LoVo (cell line): ENCODE measurements at places on chromosomes 11 and 22.

GRCh38 chr11:17633987-17634775 lies 85.2 kb upstream of the MYOD1 start:
- no peak for DNase-seq

DNA sequence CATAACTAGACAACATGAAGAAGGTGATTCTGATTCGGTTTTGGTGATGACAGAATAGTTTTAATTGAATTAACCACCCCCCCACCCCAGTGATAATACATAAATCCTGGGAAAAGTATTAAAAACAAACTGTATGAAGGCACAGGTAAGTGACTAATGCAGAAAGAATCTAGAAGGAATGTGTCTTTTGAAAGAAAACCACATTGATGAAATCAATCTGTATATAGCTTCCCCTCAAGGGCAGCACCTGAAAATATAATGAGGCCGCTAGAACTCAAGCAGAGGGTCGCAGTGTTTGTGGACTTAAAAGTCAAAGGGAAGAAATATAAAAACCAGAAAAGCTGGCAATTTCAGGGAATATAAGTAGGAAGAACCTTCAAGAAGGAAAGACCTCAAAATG lies 580.5 kb upstream of the CHORDC1 start:
- DNase-seq: peak; percentile 7

DNA sequence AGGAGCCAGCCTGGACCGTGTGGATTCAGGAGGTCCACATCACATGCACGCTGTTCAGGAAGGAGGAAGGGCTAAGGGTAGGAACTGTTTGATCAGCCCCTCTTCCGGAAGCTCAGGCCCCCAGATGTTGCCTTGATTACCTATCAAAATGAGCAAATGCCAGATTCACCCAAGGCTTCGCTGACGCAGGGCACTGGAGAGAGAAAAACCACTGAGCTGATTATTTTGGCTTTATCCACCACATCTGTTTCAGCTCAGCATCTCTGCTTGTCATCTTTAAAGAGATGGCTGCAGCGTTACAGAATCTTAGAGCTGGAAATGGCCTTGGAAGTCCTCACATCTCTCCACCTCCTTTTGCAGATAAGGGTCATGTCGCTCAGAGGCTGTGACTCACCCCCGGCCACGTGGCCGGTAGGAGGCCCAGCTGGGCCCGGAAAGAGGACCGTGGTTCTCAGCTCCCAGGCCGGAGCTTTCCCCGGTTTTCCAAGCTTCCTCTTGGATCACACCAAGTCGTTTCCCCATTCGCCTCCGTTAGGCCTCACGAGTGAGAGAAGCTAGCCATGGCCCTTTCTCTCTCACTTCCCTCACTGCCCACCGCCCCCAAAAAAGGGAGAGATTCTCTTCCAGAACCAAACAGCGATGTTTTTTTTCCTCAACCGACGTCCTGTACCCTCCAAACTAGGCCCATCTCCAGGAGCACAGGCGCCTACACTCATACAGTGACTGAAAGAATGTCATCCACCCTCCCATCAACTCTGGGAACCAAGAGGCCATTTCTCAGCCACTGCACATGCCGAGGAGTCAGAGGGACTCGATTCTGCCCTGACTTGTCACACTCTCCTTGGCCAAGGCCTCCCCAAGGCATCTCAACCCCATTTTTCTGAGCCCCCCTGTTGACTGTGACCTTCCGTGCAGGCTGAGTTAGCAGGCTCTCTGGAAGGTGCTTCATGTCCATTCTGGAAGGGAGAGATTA lies 37.6 kb downstream of the LIF start:
- no peak for DNase-seq

GRCh38 chr11:114340311-114341131 lies 44.3 kb downstream of the NNMT start:
- DNase-seq: peak; percentile 70

GRCh38 chr11:88405853-88406252 lies 68.3 kb upstream of the CTSC start:
- DNase-seq: no peak

- no peak for DNase-seq
Observed at GRCh38 chr11:18594999-18595749, 4.4 kb upstream of the MISFA start.

DNA sequence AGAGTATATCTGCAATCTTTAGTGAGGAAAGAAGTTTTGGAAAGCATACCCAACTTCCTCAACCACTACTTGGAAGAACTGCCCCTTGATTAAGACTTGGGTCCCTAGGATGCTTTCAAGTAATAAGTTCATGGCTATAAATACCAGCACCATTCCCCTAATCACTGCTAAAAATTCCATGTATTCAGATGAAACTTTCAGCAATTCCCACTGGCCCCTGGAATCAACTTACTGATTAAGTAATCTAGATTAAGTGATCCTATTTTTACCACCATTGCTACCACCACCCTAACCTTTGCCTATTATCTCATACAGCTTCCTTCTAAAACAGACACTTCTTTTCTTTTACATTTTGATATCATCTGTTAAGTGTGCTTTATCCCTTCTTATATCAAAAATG lies 10.5 kb downstream of the PICALM start:
- no peak for DNase-seq

- no peak for DNase-seq
Observed at GRCh38 chr11:76269247-76269646, 62.9 kb upstream of the WNT11 start.

DNA sequence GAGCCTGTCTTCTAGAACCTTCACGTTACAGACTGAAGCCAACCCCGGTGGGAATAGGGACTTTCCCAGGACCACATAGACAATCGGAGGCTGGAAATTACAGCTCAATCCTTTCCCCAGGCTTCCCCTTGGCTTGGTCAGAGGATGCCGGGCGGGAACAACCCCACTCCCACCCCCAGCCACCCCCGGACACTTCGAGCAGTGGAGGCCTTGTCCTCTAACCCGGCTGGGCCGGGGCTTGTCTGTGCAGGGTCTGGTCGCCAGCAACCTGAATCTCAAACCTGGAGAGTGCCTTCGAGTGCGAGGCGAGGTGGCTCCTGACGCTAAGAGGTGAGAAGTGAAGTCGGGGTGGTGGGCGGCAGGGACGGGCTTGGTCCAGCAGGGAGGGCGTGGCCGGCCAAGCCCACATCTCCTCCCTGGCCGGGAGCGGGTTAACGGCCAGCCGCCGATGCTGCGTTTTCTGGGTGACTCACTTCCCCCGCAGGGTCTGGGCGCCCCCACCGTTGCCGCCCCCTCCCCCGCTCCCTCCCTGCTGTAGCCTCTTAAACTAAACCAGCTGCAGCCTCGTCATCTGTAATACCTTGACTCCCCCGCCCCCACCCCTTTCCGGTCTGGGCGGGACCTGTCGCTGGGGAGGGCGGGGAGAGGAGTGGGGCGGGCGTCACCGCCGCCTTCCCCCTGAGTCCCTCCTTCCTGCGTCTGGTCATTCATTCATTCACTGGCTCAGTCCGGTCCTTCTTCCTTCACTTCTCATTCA lies 1.5 kb downstream of the LGALS1 start:
- DNase-seq: peak; percentile 59

DNA sequence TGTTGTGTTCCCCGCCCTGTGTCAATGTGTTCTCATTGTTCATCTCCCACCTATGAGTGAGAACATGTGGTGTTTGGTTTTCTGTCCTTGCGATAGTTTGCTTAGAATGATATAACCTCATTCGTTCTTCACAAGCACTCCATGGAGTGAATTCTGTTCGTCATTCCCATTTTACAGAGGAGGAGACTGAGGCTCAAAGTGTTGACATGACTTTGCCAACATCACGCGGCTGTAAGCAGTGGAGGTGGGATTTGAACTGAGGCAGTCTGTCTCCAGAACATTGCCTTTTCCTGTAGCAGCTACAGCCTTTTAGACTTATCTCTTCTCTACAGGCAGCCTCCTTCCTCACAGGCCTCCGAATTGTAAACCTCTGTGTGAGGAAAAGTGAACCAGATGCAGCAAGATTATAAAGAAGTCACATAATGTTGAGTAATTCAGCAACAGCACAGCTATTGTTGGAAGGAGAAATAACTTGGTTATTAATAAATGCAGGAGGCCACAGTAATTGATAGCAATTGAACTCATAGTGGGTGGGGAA lies 74.6 kb downstream of the MYO18B start:
- DNase-seq: no peak

DNA sequence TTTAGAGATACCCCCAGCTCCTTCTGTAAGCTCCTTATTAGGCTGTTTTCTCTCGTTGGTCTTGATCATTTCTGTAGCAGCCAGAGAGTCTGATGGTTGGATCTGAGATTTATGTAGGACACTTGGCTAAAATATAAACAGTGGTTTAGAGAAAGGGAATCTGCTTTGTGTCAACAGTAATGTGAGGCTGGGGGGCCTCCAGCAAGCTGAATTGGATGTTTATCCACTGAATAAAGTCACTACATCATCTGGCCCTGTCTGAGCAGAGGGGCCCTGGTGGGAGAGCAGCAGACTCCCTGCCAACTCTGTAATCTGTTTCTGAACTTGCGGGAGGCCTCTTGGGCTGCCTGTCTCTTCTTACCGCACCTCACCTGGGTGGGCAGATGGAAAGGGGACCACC lies 328.5 kb upstream of the PLET1 start:
- no peak for DNase-seq

- no peak for DNase-seq
Observed at GRCh38 chr11:68498903-68499883, 38.6 kb downstream of the PPP6R3 start.

GRCh38 chr11:65503949-65504673 lies 5.3 kb downstream of the MALAT1 start:
- DNase-seq: peak; percentile 31

DNA sequence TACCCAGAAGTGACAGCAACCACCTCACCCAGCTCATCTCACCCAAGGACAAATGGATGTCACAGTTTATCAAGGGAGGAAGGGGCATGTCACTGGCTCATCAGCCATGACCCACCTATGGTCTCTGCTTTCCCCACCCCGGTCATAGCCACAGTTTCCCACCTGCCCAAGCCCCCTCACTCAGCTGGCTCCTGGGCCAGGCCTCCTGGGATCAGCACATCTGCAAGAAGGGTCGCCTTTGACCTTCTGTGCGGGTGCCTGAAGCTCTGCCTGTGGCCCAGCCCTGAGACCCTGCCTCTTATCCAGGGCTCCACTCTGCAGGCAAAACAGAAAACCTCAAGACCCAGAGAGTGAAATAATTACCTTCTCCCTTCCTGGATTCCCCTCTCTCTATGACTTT lies 236.4 kb downstream of the BUD13 start:
- DNase-seq: no peak

DNA sequence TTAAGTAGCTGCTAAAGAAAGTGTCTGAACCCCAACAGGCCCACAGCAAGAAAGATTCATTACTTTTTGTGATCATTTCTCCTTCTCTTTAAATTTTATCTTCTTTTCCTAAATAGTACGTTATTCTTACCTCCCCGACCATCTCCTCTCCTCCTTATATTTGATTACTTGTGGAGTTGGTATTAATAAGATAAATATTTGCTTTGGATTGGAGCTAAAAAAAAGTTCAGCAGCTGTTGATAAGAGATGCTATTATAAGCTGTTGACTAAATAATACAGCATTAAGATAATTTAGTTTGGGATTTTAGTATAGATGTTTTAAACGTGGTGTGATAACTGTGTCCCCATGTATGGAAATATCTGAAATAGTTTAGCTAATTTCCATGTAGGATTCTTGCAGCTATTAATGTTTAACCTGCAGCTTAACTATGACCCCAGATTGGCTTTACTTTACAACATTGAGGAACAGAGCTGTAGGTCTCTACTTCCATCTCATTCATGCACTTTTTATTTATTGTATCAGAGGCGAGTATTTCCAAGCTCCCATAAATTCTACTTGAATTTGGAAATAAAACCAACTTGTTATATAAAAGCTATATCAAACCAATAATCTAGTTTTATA lies 37.8 kb downstream of the ZNF143 start:
- DNase-seq: no peak

DNA sequence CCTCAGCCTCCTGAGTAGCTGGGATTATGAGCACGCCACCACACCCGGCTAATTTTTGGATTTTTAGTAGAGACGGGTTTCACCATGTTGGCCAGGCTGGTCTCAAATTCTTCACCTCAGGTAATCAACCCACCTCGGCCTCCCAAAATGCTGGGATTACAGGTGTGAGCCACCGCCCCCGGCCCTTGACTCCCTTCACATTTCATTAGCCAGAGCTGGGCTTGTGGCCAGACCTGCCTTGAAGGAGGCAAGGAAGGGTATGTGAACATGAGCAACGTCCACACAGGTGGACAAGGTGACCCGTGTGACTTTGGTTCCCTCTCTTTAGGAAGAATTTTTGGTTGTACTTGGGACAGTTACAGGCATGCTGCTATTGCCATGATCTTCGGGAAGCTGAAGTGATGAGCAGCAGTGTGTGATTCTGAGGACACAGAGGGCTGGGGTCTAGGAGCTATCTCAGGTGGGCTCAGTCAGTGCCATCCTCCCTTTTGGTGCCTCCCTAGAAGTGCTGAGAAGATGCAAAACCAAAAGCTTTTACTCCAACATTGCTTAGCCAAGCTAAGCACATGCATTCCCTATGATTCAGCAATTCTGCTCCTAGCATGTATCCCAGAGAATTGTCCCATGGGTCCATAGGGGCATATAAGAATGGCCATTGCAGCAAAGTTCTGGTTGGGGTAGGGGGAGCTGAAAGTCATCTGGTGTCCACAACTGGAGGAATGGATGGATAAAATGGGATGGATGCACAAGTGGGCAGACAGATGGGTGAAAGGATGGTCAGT lies 6.1 kb downstream of the AP5B1 start:
- DNase-seq: no peak

DNA sequence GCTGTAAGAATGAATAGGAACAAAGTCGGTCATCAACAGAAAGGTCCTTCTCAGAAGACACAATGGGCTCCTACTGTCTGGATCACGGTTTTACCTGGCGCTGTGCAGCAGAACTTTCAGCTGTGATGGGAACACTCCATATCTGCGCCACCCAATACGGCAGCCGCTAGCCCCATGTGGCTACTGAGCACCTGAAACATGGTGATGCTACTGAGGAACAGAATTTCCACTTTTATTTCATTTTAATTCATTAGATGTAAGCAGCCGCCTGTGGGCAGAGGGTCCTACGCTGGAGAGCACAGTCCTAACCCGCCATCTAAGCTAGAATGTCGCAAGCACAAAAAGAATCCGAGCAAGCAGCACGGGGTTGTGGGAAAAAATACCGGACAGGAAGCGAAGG lies 2.7 kb downstream of the SULT4A1 start:
- no peak for DNase-seq

GRCh38 chr11:66341502-66342126 lies 3.3 kb downstream of the BRMS1 start:
- no peak for DNase-seq

GRCh38 chr22:24706054-24706453 lies 68.5 kb downstream of the PIWIL3 start:
- DNase-seq: no peak

DNA sequence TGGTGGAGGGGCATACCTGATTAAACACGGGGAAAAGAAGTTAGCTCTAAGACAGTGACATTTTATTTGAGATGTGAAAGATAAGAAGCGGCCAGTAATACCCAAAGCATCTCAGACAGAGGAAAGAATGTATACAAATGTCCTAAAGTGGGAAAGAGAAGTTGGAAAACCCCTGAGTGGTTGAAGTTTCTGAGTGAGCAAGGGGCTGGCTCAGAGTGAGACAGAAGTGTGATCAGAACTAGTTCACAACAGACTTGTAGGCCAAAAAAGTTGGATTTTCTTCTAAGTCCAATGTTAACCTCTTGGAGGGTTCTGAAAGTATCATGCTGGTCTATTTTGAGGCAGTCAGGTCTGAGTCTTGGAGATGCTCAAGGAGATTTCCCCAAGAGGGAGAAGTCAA lies 608.7 kb downstream of the SOX6 start:
- DNase-seq: no peak
